Activated CD8-positive, alpha-beta memory T cell treated with anti-CD3 and anti-CD28 coated beads for 1 hour (primary cell): ENCODE measurements at places on chromosomes 4 and X.

DNA sequence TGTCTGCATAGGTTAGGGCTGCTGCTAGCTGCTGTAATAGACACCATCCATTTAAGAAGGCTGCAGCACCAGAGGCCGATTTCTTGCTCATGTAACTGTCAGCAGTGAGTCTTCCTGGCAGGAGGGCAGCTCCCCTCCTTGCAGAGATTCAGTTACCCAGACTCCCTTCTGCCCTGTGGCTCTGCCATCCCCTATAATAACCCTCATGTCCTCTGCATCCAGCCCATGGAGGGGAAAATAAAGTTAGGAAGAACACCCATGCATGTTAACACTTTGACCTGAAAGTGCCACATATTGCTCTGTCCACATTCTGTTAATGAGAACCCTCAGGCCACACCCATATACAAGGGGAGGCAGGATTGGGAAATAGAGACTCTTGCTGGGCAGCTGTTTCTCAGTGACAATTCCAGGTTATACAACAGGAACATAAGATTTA lies 5.4 kb downstream of the STBD1 start:
- DNase-seq: no peak

GRCh38 chrX:120207009-120207605 lies 43.5 kb upstream of the ZBTB33 start:
- DNase-seq: no peak

DNA sequence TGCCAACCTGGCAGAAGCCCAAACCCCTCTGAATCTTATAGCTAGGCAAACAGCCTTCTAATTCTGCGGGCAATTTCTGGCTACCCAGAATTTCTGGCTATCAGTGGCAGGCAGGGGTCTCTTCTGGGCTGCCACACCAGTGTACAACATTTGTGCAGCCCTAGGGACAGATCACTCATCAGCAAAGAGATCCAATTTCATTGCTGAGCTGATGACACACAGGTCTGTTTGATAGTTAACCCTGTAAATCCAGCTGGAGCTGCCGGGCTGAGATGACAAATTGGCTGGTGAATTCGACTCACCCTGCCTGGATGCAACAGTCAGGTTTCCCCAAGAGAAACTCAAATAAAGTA lies 2.4 kb downstream of the MID1 start:
- DNase-seq: no peak

GRCh38 chr4:84691170-84691691 lies 108.3 kb downstream of the CDS1 start:
- DNase-seq: no peak

GRCh38 chrX:28498658-28499057 lies 88.6 kb upstream of the IL1RAPL1 start:
- no peak for DNase-seq

- DNase-seq: no peak
These were observed 247.8 kb downstream of the GRID2 start for GRCh38 chr4:92551616-92552015.

- DNase-seq: no peak
These were observed 8.3 kb downstream of the GPR50 start for GRCh38 chrX:151184705-151185104.

DNA sequence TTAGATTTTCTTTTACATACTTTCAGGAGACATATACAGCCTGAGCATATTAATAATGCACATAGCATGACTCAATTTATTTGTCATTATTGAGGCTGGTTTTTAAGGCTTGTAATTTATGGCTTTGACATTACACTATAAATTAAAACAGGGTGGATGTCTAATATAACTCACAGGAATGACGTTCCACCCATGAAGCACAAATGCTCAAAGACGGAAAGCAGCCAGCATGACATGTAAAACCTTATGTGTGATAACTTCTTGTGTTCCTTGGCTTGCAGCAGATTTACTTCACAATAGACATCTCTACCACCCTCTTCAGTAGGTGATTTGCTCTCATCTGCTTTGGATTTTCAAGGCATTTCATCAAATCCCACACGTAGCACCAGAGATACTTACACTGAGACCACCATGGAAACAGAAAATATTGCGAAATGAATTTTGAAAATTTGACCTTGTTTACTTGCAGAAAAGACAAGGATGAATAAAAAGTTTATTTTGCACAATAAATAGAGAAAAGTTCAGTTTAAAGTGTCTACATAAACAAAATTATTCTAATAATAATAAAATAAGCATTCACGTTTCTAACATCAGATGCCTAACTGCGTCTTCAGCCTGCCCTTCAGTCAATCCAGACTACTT lies 64.7 kb upstream of the BTC start:
- DNase-seq: no peak

GRCh38 chr4:186724058-186724863 lies 605 bp upstream of the FAT1 start:
- DNase-seq: no peak

DNA sequence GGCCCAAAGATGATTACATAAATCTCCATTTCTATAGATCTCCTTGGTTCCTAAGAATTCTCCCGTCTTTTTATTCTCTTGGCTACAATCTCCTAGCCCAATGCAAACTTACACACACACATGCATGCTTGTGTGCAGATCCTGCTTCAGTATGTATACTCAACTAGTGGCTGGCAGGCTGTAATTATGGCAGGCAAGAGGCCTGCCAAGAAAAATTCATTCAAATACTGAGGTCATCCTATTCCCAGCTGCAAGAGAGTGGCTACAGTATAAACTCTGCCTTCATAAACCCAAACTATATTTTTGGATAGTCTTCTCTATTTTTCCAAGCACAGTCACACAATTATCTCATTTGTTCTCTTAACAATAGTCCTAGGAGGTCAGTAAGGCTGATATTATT lies 95.2 kb downstream of the SHROOM4 start:
- DNase-seq: no peak

DNA sequence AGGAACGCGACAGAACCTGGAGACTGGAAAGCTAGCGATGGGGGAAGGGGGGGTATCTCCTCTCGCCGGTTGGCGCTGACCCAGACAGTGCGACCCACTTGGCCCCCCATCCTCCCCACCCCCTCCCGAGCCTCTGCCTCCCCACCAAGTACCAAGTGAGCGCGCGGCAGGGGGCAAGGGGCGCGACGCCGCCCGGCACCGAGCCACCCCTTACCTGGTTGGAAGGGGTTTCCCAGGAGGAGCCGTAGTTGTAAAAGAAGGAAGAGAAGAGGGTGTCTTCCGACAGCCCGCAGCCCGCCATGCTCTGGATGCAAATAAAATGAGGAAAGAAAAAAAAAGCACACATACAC lies 112.2 kb downstream of the DHX15 start:
- no peak for DNase-seq

DNA sequence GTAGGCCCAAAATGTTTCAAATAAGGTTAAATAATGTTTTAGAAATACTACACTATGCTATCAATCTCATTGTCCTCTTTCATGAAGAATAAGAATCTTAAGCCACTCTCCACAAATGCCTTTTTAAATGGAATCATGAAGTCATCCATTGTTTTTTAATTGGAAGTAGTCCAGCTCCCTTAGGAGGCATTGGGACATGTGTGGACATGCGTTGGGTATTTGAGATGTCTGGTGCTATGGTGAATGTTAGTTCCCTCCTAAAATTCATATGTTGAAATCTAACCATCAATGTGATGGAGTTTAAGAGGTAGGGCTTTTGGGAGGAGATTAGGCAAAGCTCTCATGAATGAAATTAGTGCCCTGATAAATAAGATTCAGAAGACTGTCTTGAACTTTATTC lies 289.0 kb downstream of the C4orf33 start:
- no peak for DNase-seq

GRCh38 chr4:156983366-156983765 lies 11.8 kb upstream of the PDGFC start:
- no peak for DNase-seq

DNA sequence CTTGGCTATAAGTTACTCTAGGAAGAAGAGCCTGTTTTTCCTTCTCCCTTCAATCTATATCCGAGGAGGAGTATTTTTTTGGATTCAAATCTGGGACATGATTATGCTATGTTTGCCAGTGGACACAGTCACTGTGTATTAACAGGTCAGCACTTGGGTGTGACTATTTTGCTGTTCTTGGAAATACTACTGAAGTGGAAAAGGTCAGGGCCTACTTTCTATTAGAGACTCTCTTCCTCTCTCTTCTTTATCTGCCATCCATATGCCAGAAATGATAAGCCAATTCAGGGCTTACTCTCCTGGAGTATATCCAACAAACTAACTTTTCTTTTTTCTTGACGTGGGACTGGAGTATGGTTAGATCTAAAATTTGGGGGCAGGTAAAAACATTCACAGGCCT lies 40.5 kb downstream of the MID1IP1 start:
- DNase-seq: no peak

- no peak for DNase-seq
These were observed 110.7 kb downstream of the PSAPL1 start for GRCh38 chr4:7323872-7324650.

DNA sequence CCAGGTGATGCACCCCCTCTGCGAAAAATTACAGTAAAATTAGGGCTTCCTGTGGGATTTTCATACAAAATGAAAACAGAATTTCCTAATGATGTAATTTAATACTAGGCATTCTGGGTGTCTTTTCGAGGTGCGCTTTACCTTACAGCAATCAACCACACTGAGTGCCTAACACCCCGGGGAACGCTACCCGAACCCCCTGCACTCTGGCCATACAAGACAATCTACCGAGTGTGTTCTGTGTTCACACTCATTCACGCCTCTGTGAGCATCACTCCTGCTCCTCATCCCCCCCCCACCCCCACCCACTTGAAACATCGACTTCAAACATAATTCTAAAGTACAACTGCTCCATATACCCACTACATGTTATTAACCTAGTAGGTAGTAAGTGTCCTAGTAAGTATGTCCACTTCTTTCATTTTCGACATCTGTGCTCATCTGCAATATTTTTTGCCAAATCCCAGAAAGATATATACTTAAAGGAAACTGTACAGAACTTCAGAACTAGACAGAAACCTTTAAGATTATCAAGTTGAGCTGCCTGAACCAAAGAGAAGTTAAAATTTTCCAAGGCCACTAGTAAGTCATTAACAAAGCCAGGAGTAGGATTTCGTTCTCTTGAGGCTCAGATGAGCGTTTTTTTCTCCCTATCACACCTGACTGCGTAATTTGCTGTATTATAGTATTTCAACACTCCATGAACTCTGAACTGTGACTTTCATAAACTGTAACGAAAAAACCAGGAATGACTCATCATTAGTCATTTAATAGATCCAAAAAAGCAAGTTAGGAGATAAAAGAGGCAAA lies 80.0 kb downstream of the FAT1 start:
- no peak for DNase-seq

DNA sequence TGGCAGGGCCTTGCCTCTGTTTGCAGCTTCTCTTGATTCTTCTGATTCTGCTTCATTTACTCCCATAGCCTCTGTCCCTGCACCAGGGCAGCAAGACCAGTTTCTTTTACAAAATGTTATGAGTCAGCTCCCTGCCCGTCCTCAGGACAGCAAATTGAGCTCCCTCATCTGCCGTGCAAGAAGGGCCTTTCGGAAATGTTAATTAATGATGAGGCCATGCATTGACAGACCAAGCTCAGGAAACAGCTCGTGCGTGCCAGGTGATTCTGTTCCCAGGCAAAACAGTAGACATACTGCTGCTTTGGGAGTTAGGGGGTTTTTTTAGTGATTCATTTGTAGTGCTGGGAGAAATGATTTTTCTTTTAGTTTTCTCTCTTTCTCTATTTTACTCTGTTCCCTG lies 231.7 kb downstream of the FBXW7 start:
- no peak for DNase-seq

GRCh38 chr4:121814756-121815155 lies 8.9 kb downstream of the CCNA2 start:
- no peak for DNase-seq

DNA sequence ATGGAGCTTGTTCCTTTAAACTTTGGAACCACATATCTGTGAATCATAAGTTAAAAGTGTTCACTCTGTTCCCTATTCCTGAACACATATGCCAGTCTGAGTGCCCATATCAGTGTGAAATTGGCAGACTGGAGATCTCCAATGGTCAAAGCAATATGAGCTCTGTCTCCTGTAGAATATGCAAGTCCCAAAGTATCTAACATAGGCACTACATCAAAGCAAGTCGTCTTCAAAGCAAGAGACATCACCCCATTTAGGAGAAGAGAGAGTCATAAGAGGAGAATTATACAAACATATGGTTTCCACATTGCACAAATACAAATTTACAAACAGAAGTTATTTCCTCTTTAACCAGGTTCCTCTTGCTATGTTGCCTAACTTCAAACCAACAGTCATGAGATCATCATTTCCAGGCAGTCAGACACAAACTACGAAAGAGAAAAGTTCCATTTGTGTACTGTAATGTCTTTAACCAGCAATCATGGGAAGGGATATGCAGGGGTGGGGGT lies 9.9 kb upstream of the GK start:
- DNase-seq: no peak

DNA sequence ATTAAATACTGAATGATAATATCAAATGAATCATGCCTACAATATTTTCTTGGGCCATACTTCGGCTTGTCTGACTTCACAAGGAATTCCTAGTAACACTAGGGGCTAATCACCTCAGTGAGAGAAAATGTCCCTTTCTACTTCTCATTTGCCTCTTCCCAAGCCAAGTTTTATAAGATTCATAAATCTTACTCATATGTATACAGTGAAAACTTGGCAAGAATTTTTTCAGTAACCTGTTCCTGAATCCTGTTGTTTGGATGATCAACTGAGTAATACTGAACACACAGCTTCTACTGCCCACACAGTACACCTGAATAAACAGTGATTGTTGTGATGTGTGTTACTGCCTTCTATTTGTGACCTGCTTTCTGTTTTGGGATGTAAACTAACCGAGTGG lies 16.5 kb downstream of the TMPRSS11E start:
- no peak for DNase-seq

GRCh38 chr4:76078033-76078613 lies 3.6 kb downstream of the ART3 start:
- no peak for DNase-seq

DNA sequence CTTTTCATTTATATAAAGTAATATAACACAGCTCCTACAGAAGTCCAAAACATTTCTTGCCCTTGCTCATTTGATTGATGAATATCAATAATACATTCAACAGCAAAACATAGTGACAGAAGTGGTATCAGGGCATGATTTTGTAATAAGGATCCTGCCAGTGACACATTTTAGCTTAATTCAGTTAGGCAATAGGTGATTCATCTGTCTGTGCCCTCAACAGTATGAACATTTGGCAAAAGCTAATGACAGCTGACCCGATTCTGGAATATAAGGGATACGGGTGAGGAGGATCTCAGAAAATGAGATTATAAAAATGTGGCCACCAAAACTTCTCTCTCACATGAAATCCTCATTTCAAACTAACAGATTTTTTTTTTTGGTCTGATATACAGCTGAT lies 294.0 kb downstream of the CAMK2D start:
- DNase-seq: no peak
